ENCODE measurements at places on chromosomes 7 and 10.

- no peak for DNase-seq
Measured at GRCh38 chr7:138546829-138547228, 86.8 kb downstream of the TRIM24 start.

DNA sequence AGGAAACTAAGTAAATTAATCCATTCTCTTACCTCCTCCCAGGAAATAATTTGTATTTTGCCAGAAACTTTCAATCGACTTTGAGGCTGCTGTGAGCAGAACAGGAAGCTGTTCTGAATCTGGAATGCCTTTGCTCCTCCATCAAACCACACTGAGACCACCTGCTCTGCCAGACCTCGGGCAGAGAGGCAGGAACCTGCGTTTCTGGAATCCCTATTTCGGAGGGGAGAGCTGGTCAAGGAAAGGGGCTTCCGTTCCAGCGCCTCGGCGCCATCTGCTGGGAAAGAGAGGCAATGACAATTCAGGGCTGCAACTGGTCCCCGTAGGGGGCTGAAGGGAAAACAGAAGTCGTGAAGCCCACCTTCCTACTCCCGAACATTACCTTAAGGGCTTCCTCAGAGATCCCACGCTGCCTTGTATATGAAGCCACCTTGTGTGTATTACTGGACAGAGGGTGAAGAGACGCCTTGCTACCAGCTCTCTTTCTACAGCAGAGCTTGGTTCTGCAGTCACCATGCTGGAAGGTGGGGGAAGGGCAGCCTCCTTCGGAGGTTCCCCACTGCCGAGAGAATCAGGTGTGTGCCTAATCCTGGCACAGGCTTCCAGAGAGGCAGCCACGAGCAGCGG is 31.2 kb downstream of the ZNF467 start:
- DNase-seq: no peak

GRCh38 chr10:109914966-109915365 is 8.3 kb downstream of the XPNPEP1 start:
- DNase-seq: no peak

- no peak for DNase-seq
Measured at GRCh38 chr7:47435889-47436312, 146.0 kb downstream of the TNS3 start.

- DNase-seq: no peak
Measured at GRCh38 chr7:50644114-50644513, 78.9 kb upstream of the DDC start.

- no peak for DNase-seq
Measured at GRCh38 chr7:124179641-124180040, 146.8 kb upstream of the TMEM229A start.

DNA sequence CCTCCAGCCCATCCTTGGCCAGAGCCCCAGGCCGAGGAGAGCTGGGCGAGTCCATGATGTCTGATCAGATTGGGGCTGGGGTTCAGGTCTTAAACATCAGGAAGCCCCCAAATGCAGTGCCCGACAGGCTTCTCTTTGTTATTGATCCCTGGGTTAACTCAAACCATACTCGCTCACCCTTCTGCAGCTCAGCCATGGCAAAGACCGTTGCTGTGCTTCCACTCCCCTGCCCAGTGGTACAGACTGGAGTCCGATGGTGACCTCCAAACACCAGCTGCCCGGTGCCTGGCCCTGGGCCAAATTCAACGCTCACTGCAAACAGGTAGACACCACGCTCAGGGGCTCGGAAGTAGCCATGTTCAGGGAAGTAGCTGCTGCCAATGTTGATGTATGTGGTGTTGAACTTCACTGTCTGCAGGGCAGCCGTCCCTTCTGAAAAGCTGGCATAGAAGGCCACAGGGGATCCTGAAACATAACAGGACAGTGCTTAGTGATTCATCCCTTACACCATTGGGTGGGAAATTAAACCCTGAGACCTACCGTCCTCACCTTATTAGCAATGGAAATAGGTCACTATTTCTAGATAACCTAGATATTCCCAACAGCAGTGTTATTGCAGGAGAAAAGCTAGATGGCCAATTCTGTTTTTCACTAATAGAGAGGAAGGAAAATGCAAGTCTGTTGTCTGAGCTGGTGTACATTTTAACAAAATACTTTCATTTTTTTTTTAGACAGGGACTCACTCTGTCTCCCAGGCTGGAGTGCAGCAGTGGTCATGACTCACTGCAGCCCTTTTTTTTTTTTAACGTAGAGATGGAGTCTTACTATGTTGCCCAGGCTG is 20.5 kb downstream of the MMRN2 start:
- no peak for DNase-seq

- no peak for DNase-seq
Measured at GRCh38 chr10:78544423-78545090, 510.9 kb downstream of the RPS24 start.

DNA sequence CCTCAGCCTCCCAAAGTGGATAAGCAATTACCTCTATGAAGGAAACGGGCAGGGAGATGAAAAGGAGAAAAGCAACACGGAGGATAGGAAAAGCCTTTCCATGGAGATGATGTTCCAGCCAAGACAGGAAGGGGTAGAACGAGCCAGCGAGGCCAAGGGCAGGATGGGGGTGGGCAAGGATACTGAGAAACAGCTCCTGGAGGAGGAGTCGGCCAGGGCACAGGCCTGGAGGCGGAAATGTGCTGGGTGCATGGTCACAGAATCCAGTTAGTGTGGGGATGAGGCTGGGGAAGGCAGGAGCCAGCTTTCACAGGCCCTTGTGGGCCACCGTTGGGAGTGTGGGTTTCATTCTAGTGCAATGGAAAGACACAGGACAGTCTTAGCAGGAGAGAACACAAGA is 162.6 kb downstream of the JAZF1 start:
- no peak for DNase-seq

DNA sequence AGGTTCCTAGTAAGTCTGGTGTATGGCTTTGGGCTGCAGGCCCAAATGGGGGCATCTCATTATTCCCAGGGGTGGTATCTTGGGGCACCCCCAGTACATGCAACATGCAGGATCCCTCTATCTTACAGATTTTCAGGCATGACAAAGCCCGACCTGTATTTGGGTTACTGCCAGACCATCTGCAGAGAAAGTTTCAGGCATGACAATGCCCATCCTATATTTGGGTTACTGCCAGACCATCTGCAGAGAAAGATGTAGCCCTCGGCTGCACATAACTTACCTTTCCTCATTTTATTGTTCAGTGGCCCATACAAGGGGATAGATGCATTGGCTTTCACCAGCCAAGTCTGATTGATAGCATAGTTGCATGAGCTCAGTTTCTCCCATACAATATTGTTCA is 112.2 kb upstream of the RAB18 start:
- DNase-seq: no peak

- DNase-seq: no peak
Measured at GRCh38 chr7:19413443-19413965, 268.3 kb upstream of the FERD3L start.

GRCh38 chr10:28425422-28425821 is 107.5 kb upstream of the WAC start:
- no peak for DNase-seq

GRCh38 chr10:15796098-15796759 is 64.1 kb downstream of the MINDY3 start:
- no peak for DNase-seq

GRCh38 chr10:15122477-15123030 is 25.4 kb downstream of the RPP38 start:
- DNase-seq: no peak

GRCh38 chr10:85864868-85865526 is 501.6 kb downstream of the GRID1 start:
- DNase-seq: no peak

DNA sequence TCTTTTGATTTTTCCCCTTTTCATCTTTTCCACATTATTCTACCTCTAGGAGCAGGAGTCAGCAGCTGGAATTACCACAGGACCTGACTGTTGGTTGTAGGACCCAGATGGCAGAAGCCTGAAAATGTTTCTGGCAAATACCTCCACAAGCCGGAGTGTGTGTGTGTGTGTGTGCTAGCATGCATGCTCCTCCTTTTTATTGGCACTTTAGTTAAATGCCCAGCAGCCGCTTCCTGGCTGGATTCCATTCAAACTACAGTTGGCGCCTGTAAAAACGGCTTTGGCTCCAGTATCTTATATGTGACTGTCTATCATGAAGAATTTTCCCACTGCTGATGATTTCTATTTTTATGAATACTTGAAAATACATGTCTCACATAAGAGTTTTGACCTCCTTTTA is 319.7 kb upstream of the SP4 start:
- no peak for DNase-seq

Data from esophagus squamous epithelium (tissue), 5 donors.